ENCODE measurements at places on chromosomes 16 and 17.

- DNase-seq, result no peak
Measured at GRCh38 chr17:8918807-8919465, 46.6 kb downstream of the PIK3R5 start.

GRCh38 chr17:78995022-78995760 lies 14.4 kb downstream of the CANT1 start:
- no peak for DNase-seq

DNA sequence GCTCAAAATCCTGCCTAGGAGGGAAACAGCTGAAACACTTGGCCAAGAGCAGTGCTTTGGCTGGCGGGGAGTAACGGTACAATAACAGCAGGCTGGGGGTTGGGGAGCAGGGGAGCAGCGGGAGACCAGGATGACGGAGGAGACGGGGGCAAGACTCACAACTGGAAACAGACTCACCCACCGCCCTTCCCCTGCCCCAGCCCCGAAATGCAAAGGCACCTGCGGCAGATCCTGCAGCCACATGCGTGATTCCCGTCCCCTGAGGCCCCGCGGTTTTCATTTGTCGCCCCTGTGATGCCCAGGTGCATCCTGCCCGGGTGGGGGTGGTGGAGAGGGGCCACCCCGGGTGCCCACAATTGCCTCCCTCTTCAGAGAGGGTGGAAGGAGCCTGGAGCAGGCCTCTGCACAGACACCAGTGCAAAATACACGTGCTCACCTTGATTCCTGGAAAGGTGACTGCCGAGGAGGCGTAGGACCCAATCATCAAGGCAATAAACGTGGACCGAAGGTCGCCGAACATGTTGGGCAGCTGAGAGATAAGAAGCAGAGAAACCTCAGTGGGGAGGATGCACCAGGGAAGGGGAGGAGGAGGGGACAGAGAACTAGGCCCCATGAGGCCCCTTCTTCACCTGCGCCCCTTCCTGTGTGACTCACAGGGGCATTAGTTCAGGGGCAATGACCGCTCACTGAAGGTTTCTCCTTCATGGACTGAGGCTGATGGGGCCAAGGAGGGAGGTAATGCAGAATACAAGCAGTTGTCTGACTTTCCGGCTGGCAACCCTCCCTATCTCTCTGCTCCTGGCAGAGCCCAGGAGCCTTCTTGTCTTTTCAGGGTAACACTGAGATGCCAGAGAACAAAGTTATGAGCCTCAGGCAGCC lies 30.4 kb upstream of the PITPNA start:
- DNase-seq, result no peak

DNA sequence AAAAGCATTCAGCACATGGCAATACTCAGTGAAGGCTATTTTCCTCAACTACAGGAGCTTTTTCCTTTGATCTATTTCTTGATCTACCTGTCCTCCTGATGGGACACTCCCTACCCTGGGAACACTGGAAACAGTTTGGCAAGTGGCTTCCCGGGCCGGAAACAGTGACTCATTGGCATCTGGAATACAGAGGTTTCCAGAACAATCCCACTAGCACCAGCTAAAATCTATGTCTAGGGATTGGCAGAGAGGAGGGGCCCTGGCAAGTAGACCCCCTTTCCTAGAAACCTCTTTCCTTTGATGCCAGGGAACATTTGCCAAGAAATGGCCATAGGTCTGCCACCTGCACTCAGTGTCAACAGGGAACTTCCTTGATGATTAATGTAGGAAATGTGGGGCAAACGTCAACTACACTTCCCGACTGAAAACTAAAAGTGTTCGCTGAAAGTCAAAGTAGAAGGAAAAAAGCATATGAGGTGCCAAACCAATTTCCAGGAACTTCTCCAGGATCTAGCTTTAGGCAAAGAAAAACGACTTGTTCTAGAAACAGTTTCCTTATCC lies 30.4 kb upstream of the FBXW10B start:
- peak; percentile 22 for DNase-seq

DNA sequence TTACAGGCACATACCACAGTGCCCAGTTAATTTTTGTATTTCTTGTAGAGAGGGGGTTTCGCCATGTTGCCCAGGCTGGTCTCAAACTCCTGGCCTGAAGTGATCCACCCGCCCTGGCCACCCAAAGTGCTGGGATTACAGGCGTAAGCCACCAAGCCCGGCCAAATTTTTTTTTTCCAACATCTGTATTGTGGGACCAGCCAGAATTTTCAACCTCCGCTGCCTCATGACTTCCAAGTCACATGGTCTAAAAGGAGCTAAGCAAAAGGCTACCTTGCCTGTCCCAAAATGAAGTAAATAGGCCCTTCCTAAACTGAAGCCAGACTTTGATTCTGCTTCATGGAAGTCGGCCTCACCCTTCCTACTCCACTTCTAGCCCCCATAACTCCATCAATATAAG lies 4.2 kb upstream of the SPAG7 start:
- DNase-seq, result no peak

GRCh38 chr17:13962716-13963240 lies 106.5 kb upstream of the COX10 start:
- DNase-seq, result no peak

DNA sequence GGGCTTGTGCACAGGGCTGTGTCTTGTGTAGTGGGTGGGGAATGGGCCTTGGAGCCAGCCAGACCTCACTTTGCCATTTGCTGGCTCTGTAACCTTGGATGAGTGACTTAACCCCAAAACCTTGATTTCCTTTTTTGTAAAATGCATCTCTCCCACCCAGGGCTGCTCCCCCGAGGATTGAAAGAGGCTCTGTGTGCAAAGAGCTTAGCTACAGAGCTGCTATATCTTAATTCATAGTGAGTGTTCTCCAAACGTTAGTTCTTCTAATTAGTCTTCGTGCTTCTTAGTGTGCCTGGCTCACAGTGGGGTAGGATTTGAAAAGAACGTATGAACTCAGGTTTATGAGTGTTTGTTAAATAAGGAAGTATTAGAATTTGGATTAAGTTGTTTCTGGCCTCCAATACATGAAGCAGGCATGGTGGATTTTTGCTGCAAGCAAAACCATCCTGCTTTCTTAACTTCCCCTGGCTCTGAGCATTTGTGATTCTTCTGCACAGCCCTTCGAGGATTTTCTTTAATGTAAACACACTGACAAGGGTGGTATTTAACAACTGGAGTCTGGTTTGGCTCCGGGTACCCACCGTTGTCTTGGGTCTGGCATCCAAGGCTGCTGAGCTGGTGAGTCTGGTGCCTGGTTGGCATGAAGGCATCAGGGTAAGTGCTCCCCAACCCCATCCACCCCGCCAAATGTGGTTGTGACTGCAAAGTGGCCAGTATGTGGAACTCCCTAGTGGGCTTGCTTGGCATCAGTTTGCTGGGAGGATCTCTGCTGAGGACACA lies 29.7 kb downstream of the KSR1 start:
- no peak for DNase-seq

DNA sequence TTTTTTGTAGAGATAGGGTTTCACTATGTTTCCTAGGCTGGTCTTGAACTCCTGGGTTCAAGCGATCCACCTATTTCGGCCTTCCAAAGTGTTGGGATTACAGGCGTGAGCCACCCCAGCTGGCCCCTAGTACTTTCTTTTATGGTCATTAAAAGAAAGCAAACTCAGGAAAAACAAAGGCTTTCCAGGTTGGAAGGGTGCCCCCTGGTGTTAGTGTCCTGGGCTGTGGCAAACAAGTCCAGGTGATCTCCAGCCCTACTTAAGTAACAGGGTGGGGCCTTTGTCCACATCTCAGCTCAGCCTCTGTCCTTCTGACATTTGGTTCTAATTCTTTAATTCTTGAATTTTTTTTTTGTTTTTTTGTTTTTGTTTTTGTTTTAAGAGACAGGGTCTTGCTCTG lies 6.9 kb downstream of the IGFBP4 start:
- DNase-seq, result no peak

DNA sequence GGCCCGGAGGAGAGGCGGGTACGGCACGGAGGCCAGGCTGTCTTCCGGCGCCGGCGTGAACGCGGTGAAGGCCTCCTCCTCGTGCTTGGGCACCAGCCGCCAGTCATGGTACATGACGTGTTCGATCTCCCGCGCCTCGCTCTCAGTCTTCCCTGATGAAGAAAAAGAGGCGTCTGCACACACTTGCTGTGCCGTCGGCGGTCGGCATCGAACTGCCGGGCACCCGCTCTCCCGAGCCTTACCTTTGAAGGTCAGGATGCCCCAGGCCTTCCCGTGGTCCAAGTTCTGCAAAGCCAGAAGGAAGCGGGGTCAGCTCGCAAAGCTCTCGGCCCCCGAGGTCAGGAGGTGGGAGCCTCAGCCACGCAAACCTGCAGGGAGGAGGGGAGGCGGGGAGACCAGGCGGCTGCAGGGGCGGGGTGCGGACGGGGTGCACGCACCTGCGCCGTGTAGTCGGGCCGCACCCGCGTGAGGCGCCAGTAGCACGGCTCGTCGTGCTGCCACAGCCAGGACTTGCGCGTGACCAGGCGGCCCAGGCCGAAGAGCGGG lies at the start of gene EME2:
Gene EME2 (plus strand): TSS at position 449 of the 546 bp plus-strand sequence. CDS start 418 bp downstream, outside the sequence.
- peak; percentile 46 for DNase-seq
